Stimulated activated CD8-positive, alpha-beta memory T cell treated with anti-CD3 and anti-CD28 coated beads, Interleukin-2, amount 100 ng/mL, for 1 hour (primary cell): ENCODE measurements at places on chromosomes 4 and X.
A peak's percentile ranks its signal among the peaks of the same experiment; 100 is the strongest.

- DNase-seq = no peak
These were observed 6.6 kb downstream of the TLL1 start for GRCh38 chr4:165879641-165880040.

- DNase-seq = no peak
These were observed 26.0 kb downstream of the C4orf17 start for GRCh38 chr4:99536848-99537247.

- DNase-seq = no peak
These were observed 2.7 kb upstream of the SMIM20 start for GRCh38 chr4:25911356-25911755.

GRCh38 chrX:48676893-48677270, 6.7 kb upstream of the WAS start:
- no peak for DNase-seq

GRCh38 chr4:182680234-182680653, 236.9 kb downstream of the DCTD start:
- DNase-seq = no peak

DNA sequence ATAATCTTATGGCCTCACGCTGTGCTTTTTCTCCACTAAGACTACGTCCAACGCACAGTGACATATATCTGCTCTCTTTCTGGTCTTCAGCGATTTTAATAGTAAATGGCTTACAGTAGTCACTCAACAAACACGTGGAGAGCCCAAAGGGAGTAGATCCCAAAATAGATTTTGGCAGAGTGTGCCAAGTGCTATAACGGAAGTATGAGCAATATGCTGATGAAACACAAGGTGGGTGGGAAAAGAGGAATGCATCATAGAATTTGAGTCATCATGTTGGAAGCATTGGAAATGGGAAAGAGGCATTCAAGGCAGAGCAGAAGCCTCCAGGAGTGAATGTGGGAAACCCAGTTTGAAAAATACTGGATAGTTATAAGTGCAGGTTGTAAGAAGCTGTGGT, 129.1 kb upstream of the LDB2 start:
- DNase-seq = no peak

DNA sequence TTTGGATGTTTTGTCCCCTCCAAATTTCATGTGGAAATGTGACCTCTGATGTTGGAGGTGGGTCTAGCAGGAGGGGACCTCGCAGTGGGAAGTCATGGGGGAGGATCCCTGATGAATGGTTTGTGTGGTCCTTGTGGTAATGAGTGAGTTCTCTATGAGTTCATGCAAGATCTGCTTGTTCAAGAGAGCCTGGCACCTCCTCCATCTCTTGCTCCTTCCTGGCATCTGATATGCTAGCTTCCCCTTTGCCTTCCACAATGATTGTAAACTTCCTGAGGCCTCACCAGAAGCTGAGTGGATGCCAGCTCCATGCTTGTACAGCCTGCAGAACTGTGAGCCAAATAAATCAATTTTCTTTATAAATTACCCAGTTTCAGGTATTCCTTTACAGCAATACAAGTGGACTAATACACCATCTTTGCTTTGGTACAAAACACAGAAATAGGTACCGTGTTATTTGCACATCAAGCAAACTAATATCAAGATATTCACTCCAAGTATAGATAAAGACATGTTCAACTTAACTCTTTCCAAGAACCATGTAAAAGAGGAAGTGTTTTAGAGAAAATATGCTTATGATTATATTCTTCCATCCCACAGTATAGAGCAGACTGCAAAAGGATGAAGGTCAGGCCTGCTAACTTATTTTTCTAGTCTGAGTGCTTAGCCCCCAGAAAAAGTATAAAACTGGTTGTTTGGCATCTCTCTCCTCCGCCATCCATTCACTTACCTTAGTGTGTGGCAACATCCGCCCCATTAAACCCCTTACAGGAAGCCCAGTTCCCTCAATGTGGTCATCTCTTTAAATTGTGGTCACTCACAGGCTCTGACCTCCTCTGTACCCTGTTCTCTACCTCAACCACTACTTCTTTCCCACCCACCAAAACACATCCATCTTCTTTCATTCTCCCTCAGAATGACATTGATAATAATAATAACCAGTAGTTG, 6.7 kb downstream of the ARAP2 start:
- DNase-seq = no peak

- DNase-seq = no peak
These were observed 602.8 kb upstream of the DIPK2B start for GRCh38 chrX:45803383-45803921.

GRCh38 chr4:179625406-179625805, 2183.2 kb upstream of the AGA start:
- DNase-seq = no peak

DNA sequence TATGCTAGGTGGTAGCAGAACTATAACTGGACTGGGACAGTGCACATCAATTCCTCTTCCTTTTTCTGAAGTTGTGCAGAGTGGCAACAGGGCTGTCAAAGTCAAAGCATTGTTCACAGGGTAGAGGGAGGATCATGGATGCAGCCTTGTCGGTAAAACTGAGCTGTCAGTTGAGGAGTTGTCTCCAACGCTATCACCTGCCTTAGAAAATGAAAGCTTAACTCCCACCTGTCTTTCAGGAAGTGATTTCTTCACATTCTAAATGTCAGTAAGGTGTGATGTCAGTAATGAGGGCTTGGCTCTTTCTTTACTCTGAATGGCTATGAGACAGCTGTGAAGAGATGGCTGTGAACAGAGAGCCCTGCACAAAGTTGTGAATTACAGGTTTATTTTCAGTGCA, 66.4 kb upstream of the BANK1 start:
- DNase-seq = no peak

DNA sequence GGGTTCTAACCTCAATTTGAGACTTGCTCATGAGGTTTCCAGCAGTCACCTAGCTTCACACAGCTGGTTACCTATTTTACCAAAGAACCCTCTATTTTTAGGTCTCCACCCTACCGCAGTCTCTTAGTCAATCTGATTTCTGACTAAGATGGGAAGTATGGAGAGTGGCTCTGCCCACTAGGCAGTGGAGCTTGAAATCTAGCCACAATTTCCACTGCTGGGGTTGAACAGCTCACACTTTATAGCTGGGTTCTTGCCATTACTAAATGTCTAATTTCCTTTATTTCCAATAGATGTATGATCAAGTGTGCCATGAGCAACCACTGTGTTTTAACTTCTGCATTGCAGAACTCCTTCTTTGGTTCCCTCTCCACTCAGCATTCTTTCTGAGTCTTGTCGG, 43.1 kb downstream of the GASK1B start:
- no peak for DNase-seq

DNA sequence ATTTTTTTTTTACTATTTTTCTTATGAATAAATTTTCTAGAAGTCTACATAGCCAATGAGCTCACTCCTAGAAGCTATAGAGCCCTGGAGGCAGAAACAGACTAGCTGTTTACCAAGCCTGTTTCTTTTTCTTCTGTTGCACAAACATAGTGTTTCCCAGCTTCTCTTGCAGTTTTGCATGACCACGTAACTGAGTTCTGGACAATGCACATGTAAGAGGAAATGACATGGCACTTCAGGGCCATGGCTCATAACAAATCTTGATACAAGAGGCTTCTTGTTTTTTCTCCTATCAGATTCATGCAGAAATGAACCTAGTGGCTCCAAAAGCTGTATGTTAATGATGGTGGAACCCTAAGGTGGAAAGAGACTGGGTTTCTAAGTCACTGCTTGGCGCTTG, 127.4 kb downstream of the ZNF330 start:
- DNase-seq = no peak

GRCh38 chrX:134460005-134460861, at the start of gene HPRT1:
TSS of gene HPRT1 (plus strand) at chrX:134460165. CDS start at chrX:134460312, 147 bp downstream.
- DNase-seq = peak; percentile 48

- DNase-seq = no peak
These were observed 48.6 kb upstream of the TRIM2 start for GRCh38 chr4:153155686-153156085.

GRCh38 chrX:151899622-151900021, 13.1 kb upstream of the MAGEA4 start:
- DNase-seq = no peak

- no peak for DNase-seq
These were observed 6.1 kb upstream of the SEC24D start for GRCh38 chr4:118842055-118842454.

DNA sequence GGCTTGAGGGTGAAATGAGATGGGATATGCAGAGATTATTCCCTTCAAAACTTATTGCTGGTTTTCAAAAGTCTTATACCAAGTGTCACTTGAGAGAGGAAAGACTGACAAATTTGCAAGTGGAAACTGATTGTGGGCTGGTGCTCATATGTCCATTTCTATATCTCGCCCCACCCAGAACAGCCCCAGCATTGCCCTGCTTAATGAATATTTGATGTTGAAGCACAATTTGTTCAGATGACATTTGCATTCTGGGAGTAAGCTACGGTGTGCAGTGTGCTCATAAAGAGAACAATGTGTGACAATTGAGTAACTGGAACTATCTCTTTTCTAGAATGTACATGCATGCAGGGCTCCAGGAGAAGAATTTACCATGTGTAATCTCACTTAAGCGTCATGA, 223.5 kb upstream of the TRPC5 start:
- no peak for DNase-seq

DNA sequence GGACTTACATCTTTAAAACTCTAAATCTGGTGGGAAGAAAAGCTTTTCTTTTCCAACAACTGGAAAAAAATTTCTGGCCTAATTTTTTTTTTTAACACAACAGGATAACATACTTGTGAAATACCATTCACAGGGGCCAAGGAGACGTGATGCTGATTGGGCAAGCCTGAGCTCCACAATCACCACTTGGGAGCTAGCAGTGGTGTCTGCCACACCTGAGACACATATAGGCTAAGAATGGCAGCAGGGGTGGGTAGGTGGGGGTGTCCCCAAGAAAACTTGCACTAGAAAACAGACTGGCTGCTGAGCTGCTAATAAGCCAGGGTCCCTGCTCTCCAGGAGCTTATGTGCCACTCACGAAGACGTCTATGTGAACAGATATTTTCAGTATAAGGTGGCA, 5.6 kb upstream of the PKD2 start:
- DNase-seq = no peak

- DNase-seq = peak; percentile 9
These were observed at the start of gene IL9R for GRCh38 chrX:155997436-155997835. TSS of gene IL9R (plus strand) at chrX:155997696. CDS start at chrX:155997760, 64 bp downstream.

DNA sequence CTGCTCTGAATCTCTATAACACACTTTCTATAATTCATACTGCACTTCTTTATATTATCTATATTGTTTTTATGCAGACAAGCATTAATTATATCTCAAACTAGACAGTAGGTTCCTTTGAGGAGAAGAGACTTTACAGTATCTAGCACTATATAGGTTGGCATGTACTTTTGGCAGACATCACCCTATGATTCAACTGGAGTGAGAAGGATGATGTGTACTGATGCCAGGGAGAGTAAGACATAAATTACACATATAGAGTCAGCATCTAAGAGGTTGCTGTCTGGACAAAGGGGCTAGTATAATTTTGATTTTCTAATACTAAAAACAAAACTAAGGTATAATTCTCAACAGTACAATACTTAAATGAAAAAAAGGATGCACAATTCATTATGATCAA, 5.1 kb upstream of the RBM41 start:
- no peak for DNase-seq

GRCh38 chr4:151403656-151404055, 5.3 kb upstream of the FHIP1A start:
- DNase-seq = no peak
